Inflammatory macrophage treated with lipopolysaccharide for 4 hours (primary cell): ENCODE measurements at places on chromosomes 5 and 9.

GRCh38 chr5:178308541-178309092 lies 76.0 kb upstream of the PHYKPL start:
- no peak for DNase-seq

DNA sequence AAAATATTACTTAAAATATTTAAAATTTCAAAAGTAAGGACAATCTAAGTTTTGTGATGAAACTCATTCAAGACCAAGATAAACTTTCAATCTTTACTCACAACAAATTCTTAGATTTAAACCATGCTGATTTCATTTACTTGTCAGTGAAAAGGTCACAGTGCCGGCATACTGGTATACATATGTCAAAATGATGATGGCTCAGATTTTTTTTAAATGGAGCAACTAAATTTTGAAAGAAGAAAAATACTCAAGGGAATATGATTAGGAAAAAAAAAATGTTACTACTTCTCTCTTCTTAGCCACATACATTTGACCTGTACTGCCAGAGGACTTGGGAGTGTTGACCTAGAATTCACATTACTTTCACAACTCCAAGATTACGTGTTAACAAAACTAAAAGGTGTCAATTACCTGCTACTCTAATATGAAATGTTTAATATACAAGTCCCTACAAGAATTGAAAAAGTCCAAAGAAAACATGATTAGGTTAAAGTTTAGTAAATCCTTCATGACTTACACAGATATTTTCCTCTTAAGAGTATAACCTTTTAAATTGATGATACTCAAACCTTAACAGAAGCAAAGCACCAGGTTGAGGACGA lies 4.6 kb downstream of the EFNA5 start:
- DNase-seq = no peak

GRCh38 chr5:160787240-160787639 lies 64.8 kb downstream of the ATP10B start:
- DNase-seq = peak; percentile 21

DNA sequence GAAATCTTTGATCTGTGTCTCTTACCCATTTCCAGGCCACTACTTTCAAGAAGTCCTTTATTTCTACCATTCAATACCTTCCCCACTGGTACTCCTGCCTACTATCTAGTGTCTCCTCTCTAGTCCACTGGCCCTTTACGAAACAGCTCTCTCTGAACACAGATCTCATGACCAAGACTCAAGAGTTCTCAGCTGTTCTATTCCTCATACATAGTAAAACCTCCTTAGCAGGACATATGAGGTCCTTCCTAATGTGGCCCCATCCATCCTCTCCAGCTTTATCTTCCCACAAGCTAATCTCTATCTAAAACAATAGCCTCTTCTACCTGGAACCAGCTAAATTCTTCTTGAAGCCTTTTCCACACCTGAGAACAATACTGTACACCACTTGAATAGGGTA lies 2.6 kb downstream of the TEX10 start:
- DNase-seq = peak; percentile 13
